ENCODE measurements at places on chromosomes 5 and 9. TPM values are rescaled to one million over a fixed set of nuclear protein-coding genes. Genes with fewer than 3 reads are reported as not detected.

ADAMTSL1 gene
- 12.1 TPM for polyA plus RNA-seq

DNA sequence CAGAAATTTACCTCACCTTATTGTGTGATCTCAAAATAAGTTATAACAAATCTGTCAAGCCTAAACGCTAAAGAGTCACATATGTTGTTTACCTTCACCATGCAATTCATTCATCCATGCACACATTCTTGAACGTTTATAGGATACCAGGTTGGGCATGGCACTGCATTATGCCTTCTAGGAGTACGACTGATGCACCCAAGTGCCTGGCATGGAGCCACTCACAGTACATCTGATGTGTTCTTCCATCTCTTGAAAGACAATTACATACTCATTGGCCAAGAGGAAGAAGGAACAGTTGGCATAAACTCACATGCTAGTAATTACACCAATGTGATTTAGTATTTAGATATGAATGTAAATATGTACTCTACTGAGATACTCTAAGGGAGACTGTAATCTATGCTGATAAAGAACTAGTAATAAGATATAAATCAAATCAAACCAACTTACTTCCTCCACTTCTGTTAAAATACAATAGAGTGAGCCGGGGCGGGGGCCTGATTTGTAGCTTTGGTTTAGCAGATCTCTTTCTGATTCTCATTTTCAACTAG, 90.7 kb downstream of the LPAR1 start:
- DNase-seq, result no peak

FAM53C gene
- 32.3 TPM for polyA plus RNA-seq

SLC6A7 gene
- 0.22 TPM for polyA plus RNA-seq

- DNase-seq, result no peak
Observed at GRCh38 chr5:61030163-61030482, 85.1 kb downstream of the NDUFAF2 start.

DCP2 gene
- polyA plus RNA-seq, result 34.4 TPM

PALM2AKAP2 gene
- polyA plus RNA-seq, result 12.2 TPM

- DNase-seq, result no peak
Observed at GRCh38 chr9:79127661-79128060, 444.1 kb upstream of the TLE4 start.

GRCh38 chr5:139709582-139710318, 61.6 kb downstream of the CXXC5 start:
- no peak for DNase-seq

GRCh38 chr5:59367791-59368394, 525.6 kb downstream of the PDE4D start:
- peak; percentile 48 for DNase-seq

DNA sequence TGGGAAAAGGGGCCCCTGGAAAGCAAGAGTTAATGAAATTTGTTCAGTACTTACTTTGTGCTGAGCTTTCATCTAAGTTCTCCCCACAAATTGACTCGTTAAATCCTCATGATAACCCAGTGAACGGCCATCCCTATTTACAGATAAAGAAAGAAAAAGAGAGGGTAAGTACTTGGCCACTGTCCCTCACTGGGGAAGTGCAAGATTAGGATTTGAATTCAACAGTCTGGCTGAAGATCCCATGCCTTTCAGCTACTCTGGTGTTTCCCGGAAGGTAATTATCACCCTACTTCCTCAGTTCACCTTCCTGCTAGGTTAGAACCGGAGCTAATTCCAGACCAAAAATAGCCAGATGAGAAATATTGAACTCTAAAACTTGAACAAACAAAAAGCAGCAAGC, 269.2 kb upstream of the TLE4 start:
- DNase-seq, result no peak

GPR150 gene
- not detected for polyA plus RNA-seq

All from renal cortex interstitium (tissue), 15 donors.